ENCODE measurements at places on chromosomes 12 and 14. TPM values are rescaled to one million over a fixed set of nuclear protein-coding genes. Genes with fewer than 3 reads are reported as not detected.

GRCh38 chr12:118842866-118843265 is 138.5 kb upstream of the SRRM4 start:
- no peak for DNase-seq

DNA sequence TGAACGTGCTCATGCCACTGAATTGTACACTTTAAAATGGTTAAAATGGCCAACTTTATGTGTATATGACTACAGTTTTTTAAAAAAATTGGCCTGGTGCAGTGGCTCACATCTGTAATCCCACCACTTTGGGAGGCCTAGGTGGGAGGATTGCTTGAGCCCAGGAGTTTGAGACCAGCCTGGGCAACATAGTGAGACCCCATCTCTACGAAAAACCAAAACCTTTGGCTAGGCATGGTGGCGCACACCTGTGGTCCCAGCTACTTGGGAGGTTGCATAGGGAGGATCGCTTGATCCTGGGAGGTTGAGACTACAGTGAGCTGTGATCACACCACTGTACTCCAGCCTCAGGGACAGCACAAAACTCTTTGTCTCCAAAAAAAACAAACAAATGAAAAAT is 5.3 kb downstream of the BRI3BP start:
- no peak for DNase-seq

- no peak for DNase-seq
Measured at GRCh38 chr12:13008741-13009380, 8.8 kb upstream of the HEBP1 start.

- DNase-seq, result no peak
Measured at GRCh38 chr12:19882346-19882745, 443.1 kb downstream of the AEBP2 start.

DNA sequence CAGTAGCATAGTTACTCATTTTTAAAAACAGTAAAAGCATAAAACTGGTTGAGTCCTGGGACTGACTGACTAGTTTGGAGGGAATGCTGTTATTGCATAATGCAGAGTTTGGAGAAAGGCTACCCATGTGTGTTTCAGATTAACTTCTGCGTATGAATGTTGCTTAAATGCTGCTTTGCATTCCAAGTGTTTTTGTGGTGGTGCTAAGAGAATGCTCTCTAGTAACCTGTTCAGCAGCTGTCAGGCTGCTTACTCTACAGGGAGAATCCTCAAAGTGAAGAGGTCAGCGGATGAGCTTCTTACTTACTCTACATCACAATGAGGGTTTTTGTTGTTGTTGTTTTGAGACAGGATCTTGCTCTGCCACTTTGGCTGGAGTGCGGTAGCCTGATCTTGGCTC is 4.3 kb downstream of the DLST start:
- DNase-seq, result no peak

- DNase-seq, result no peak
Measured at GRCh38 chr12:51351913-51352532, 5.5 kb upstream of the CELA1 start.

- no peak for DNase-seq
Measured at GRCh38 chr12:15774819-15775218, 14.4 kb downstream of the EPS8 start.

- DNase-seq, result no peak
Measured at GRCh38 chr14:50678163-50678562, 10.1 kb upstream of the SAV1 start.

DNA sequence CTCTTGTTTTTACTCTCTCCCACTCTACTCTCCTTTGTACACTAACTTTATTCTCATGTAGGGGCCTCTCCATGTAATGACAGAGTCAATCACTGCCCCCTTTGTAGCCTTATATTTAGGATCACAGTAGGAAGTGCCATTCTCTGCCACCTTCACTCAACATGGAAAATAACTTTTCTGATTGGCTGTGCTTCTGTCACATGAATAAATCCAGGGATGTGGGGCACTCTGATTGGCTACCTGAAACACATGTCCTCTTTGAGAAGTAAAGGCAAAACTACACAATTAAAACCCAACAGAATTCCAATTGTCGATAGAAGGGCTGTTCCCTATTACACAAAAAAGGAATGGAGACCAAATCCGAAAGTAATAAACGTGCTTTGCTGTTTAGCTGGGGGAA is at the start of gene RNASE9:
Gene RNASE9, minus strand, starts transcription at position 87 of the 400 bp plus-strand sequence.
- DNase-seq, result no peak

GRCh38 chr12:98908866-98909265 is 263.8 kb downstream of the APAF1 start:
- DNase-seq, result no peak

DNA sequence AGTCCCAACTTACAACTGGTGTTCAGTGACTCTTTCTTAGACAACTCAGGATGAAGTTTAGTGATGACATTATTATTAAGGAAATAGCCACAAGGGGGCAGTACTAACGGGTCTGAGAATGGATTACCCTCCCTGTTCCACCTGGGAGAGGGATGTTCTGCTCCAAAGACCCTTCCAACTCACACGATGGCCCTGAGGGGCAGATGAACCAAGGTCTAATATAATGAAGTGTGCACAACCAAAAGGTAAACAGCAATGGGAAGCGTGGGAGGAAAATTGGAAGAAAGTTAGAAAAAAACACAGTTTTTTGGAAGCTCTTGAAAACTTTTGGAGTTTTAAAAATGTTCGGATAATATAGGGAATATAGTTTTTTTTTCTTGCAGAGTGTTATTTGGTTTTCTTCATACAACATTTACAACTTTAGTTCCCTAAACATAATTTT is 24.0 kb downstream of the FGF6 start:
- peak; percentile 28 for DNase-seq

GRCh38 chr12:1993871-1994371 is 10.3 kb downstream of the DCP1B start:
- DNase-seq, result no peak

DNA sequence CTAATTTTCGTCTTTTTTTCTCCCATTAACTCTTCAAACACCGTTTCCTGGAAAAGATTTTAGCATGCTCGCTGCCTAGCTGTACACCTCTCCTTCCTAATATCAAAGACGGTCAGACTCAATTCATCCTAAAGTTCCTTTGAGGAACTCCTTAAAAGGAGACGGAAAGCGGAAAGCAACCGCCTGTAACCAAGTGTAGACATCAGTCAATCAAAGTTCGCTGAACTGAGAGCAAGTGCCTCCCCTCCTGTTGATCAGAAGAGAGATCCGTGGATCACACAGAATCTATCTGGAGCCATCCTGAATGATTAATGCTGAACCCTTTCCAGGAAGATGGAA is 412 bp upstream of the TEP1 start:
- DNase-seq, result no peak

MANSC4 gene
- polyA plus RNA-seq, result 0.13 TPM

SOAT2 gene
- 1.2 TPM for polyA plus RNA-seq

MNAT1 gene
- polyA plus RNA-seq, result 52.1 TPM

CCDC85C gene
- polyA plus RNA-seq, result 31.1 TPM

CLEC1B gene
- 3.3 TPM for polyA plus RNA-seq

GLIPR1L1 gene
- 0.27 TPM for polyA plus RNA-seq

CNTN1 gene
- polyA plus RNA-seq, result 49.4 TPM

IL22 gene
- polyA plus RNA-seq, result not detected

DHRS2 gene
- 17.4 TPM for polyA plus RNA-seq

DACT1 gene
- polyA plus RNA-seq, result 29.2 TPM

RPL10L gene
- not detected for polyA plus RNA-seq

MYF6 gene
- not detected for polyA plus RNA-seq

MYRFL gene
- 1.6 TPM for polyA plus RNA-seq

Data from right renal pelvis (tissue), 4 donors.